ENCODE measurements at places on chromosomes 1 and 21.

DNA sequence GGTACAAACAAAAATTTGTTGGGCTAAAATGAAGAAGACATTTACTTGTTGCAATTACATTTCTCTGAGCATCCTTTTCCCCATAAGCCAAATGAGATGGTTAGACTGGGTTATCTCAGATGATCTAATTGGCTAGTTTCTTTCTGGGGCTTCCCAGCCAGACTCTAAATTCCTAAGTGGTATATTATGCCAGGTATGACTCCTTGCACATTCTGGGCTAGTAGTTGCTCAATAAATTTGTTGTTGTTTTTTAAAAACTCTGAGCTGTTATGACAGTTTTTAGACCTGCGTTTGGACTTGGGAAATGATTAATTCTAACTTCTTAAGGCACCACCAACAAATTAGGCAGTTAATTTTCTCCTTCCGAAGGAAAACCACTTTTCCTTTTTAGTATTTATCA, 66.1 kb downstream of the UCK2 start:
- no peak for DNase-seq

DNA sequence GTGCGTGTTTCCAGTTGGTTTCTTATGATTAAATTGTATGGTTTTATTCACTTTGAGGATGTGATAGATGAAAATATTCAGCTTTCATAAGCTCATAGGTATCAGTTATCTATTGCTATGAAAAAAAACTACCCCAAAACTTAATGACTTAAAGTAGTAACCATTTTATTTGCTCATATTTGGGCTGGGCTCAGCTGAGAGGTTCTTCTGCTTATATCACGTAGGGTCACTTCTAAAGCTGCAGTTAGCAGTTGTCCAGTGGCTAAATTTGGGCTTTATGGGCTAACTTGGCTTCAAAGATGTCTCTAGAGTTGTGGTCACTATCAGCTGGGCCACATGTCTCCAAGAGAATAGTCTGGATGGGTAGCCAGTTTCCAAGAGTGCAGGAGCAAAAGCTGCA, 206.4 kb upstream of the LYPLAL1 start:
- DNase-seq = no peak

- no peak for DNase-seq
These were observed 12.5 kb downstream of the SMIM12 start for GRCh38 chr1:34847094-34847493.

GRCh38 chr1:211335522-211336157, 9.0 kb downstream of the TRAF5 start:
- DNase-seq = no peak

- DNase-seq = no peak
These were observed 84.6 kb upstream of the BMP8A start for GRCh38 chr1:39406533-39407450.
